Activated CD4-positive, alpha-beta T cell treated with anti-CD3 and anti-CD28 coated beads for 48 hours (primary cell): ENCODE measurements at places on chromosomes 11 and 22.

DNA sequence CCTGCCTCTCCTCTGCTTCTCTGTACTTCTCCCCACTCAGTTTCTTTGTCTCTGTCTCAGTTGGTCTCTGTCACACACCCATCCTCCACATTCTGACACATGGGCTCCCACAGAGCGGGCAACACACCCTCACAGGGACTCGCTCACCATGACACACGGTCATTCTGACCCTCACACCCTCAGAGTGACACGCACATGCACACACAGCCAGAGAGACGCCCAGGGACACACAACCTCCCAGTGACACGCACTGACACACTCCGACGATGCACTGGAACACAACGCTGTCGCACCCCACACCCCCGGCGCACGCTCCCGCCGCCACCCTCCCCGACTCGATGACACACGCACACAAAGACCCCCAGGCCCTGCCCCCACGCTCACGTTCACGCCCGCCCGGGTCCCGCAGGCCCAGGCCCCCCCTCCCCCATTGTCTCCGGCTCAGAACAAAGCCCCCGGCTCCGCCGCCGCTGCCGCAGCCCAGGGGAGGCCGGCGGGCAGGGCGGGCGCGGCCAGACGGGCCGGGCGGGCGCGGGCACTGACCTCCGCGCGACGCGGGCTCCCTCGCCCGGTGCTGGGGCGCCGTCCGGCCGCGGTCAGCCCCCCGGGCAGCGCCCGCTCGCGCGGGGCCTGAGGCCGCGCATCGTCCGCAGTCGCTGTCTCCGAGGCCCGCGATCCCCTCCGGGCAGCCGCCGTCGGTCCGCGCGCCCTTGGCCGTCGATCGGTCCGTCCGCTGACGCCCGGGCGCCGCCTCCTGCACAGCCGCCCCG lies 404 bp downstream of the DCHS1 start:
- peak; percentile 43 for DNase-seq

- no peak for DNase-seq
These were observed 9.9 kb downstream of the CSTF3 start for GRCh38 chr11:33151399-33151798.

DNA sequence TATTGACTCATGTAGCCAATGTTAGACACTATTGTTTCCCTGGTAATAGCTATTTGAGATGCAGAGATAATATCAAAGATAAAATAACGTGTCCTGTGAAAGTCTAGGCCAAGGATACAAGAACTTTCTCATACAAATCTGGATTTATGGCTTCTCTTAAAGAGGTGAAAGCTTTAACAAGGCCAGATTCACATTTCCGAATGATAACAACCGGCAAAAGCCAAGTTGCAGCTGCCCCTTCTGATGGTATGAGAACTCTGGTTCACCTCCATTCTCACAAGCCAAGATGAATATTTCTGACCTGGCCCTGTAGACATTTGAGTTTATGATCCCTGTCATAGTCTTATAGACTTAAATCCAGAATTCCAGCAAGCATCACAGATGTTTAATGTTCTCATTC lies 230.4 kb upstream of the ZC3H12C start:
- DNase-seq = no peak

DNA sequence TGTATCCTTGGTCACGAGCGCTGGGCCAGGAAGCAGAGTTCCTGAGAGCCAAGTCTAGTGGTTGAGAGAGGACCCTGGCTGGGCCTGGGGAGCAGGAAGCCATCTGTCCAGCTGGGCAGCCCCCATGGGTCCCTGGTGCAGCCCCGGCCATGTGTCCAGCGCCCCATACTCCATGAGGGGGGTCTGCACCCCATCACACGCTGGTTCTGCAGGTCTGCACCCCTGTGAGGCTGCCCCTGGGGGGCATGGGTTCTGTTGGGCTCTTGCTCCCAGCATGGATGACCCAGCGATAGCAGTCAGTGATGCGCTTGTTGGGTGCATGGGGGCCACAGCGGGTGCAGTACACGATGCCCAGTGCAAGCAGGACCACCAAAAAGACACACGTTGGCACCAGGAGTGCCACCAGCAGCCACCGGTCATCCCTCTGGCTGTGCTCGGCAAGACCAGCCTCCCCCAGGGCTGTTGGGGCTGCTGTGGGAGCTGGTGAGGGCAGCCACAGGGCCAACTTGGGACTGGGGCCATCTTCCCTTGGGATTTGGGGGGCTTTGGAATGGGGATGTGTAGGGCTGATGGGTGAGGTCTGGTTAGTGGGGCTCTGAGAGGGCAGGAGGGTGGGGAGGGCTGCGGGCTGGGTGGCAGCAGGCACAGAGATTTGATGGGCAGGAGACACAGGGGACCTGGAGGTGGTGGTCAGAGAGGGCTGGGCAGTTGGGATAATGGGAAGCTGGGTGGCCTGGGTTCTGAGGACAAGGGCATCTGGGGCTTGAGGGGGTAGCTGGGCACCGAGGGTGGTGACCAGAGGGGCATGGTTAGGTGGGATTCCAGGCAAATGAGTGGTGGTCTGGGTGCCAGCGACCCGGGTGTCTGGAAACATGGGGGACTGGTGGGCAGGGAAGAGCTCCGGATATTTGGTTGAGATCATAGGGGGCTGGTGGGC lies 2.0 kb downstream of the CD248 start:
- no peak for DNase-seq

DNA sequence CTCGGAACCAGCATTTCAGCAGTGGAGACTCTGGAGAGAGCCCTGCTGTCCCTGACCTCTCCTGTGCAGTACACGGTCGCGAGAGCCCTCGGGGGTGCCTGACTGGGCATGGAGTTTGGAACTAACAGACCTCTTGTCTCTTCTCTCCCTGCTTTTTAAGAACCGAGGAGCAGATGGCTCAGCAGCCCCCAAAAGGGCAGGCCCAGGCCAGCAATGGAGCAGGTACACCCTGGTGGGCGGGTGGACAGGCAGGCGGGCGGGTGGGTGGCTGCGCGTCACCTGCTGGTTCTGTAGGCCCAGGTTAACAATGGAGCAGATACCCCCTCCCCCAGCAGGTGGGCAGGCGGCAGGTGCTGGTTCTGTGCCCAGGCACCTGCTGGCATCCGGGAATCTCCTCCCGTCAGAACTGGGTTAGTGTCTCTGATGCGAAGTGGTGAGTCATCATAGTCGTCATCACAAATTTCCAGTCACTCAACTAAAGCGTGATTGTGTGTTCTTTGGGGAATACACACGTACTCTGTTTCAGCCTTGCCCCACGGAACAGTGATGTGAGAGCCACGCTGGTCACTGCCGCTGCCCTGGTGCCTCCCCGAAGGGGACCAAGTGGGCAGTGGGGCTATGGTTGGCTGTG lies 41.1 kb downstream of the GRAMD4 start:
- peak; percentile 59 for DNase-seq

DNA sequence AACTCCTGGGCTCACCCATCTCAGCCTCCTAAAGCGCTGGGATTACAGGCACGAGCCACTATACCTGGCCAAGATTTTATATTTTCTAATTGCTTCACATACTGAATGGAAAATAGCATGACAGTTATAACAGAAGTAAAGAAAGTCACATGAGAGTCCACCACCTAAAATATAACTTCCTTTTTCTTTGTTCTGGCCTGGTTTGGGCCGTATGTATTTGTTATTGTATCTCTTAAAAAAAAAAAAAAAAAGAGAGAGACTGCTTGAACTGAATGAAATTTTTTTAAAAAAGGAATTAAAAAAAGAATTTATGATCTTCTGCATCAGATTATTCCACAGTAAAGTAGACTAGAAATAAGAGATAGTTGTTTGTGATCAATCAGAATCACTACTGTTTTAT lies 86.0 kb upstream of the GRIK4 start:
- DNase-seq = no peak

- no peak for DNase-seq
These were observed 74.3 kb upstream of the ARHGAP42 start for GRCh38 chr11:100612766-100613165.
